ENCODE measurements at places on chromosomes 16 and 17. TPM values are rescaled to one million over a fixed set of nuclear protein-coding genes. Genes with fewer than 3 reads are reported as not detected.

WDR59 gene
- 48.2 TPM for polyA plus RNA-seq

DNA sequence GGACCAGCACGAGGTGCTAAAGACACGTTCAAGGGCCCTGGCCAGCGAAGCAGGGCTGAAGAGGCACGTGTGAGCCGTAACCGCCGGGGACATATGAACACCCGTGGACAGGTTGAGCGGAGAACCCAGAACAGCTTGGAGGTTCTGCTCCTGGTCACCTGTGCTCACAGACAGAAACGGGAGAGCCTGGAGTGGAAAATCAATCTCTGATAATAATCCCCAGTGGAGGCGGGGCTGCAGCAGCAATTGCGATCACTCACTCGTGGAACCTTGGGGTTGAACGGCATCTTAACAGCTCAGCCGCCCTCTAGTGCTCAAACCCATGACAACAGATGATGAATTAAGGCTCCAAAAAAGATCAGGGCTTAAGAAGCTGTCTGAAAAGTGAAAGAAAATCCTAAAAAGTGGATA, 25.6 kb downstream of the WIPI1 start:
- peak; percentile 41 for DNase-seq

GRCh38 chr16:69465881-69466280, 41.5 kb downstream of the CYB5B start:
- DNase-seq, result no peak

DNA sequence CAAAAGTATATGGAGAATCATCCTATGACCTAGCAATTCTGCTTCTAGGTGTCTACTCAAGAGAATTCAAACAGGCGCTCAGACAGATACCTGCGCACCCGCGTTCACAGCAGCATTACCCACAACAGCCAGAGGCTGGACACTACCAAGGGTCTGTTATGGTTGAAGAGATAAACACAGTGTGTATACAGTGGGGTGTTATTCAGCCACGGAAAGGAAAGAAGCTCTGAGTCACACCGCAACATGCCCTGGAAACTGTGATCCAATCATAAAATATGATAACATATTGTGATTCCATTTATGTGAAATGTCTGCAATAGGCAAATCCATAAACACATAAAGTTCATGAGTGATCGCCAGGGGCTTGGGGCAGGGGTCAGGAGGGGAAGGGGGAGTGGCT, 18.0 kb upstream of the JPH3 start:
- no peak for DNase-seq

DNA sequence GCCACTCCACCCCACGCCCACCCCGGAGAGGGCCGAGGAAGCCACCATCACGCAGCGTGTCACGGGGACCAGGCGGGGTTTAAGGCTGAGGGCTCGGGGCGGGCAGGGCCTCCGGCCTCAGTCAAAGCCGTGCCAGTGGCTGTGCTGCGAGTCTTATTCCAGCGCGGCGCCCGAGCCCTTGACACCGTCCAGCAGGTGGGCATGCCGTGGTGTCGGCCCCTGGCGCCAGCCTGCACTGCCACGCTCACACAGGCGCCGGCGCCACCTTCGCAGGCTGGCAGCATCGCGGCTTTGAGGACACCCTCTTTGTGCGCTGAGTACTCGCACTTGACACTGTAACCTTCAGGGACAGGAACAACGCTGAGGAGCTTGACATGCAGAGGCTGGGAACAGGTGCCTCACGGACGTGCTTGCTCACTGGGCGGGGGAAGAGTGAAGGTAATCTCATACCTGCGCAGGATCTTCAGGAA, 34.0 kb upstream of the ZNF629 start:
- no peak for DNase-seq
